NCI-H1417 (cell line): ENCODE measurements at places on chromosomes 6 and 20.

DNA sequence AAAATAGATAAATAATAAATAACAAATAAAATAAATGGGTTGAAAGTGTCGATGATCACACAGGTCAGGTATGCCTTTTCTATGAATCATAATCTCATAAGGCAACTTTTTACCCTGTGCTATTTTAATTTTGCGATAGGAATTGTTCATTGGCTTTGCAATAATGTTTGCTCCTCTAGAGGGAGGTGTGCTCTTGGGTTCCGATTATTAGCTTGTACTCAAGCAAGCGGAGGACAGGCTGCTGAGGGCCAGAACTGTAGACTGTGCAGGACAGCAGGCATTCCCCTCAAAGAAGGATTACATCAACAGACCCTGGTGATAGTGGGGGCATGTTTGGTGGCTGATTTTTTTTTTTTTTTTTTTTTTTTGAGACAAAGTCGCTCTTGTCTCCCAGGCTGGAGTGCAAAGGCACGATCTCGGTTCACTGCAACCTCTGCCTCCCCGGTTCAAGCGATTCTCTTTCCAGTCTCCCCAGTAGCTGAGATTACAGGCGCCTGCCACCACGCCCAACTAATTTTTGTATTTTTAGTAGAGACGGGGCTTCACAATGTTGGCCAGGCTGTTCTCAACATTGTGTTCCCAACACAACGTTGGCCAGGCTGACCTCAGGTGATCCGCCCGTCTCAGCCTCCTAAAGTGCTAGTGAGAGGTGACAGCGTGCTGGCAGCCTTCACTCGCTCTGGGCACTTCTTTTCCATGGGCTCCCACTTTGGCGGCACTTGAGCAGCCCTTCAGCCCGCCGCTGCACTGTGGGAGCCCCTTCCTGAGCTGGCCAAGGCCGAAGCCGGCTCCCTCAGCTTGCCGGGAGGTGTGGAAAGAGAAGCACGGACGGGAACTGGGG, 35.6 kb downstream of the RIOK1 start:
- peak; percentile 53 for DNase-seq

DNA sequence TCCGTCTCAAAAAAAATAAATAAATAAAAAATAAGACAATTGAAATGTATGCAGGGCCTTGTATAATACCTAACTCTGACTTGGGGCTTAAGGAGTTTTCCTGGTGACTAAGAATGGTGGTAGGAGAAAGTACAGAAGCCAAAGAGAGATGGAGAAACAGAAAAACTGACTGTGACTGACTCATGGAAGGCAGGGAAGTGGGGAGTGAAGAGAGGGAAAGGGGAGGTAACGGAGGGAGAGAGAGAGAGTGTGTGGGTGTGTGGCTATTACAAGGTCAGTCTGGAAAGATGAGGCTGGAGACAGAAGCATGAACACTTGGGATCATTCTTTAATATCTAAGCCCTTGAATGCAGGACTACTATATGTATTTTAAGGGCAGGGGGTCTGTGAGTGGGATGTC, 38.5 kb downstream of the SNRNP48 start:
- DNase-seq: no peak

DNA sequence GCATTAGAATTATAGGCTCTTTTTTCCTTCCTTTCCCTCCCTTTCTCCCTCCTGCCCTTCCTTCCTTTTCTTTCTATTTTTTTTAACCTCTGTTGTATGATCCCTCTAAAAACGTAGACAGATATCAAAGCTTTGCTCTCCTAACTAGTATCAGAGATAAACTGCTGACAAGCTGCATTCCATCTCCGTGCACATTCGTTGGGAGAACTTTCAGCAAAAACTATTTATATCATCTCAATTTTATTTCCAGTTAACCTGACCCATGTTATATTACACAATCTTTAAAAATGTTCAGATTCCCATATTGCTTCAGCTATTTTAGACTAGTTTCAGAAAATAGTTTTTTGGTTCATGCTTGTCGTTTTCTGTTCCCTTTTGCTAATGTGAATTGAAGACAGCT, 47.3 kb downstream of the RNF217 start:
- DNase-seq: no peak

DNA sequence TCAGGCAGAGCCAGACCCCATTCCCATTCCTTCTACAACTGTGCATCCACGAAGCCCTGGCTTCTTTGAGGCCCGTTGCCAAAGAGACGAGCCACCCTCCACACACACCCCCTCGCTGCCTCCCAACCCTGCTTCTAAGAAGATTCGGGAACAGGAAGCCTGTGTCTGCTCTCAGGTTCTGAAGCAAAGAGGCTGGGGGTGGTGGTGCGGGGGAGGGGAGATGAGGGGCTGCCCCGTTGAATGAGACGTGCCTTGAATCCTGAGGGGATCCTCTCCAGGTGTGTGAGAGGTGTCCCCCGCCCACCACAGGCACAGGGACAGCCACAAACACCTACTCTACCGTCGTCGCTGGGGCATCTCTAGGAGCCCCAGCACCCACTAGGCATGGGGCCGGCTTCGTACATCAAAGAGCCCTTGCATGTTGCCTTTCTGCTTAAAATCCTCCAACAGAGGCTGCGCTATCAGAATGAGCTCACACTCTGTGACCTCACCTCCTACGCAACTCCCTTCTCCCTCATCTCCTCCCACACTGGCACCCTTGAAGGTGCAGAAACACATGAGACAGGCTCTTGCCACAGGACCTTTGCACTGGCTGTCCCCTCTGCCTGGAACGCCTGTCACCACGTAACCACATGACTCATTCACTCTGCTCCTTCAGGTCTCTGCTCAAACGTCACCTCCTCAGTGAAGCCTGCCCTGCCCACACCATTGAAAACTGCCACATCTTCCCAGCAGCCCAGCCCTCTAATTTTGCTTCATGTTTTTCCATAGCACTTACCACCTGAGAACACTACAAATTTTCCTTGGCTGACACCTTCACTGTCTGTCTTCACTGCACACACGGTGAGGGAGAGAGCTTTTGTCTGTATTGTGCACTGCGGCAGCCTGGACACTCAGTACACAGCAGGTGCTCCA, 58.5 kb downstream of the PREX1 start:
- peak; percentile 80 for DNase-seq

GRCh38 chr20:58971429-58971828, 9.6 kb upstream of the NELFCD start:
- no peak for DNase-seq

DNA sequence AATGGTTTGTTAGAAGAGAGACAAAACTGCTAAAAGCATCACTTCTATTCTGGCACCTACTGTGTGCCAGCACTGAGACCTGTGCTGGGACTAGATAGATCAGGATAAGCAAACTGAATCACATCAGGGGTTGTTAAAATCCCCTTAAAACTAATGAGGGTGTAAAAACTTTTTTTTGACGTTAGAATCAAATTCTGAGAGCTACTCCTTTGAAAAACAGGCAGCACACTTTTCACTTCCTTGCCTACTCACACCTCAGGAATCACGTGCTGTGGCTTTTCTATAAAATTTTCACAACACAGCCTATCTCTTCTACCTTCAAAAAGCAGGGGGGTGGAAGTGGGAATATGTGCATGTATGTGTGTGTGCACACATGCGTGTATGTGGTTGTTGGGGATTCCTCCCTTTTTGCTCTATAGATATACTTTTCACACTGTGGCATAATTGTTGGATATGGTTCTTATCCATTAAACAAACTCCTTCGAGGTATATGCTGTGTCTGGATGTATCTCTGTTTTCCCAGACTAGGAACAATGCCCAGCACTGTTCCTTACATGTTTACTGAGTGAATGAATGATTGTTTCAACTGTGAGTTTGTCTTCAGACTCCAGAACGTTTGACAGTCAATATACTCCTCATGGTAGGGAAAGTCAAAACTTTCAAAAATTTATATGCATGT, 105.4 kb downstream of the FYN start:
- no peak for DNase-seq

DNA sequence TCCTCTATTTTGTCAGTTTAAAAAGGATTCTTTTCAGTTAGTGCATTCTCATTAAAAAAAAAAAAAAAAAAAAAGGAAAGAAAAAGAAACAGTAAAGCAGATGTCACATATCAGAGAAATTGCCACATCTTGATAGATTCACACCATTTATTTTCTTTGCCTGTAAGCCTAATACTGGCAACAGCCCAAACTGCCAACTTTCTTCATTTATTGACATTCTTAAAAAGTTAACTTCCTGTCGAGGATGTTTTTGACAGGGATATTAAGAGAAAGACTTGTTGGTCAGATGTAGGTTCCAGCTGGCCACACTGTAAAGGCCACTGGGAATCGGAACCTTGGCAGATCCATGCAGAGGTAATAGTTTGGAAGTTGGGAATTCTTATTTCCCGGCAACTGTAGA, 332.6 kb downstream of the NRN1 start:
- DNase-seq: no peak

DNA sequence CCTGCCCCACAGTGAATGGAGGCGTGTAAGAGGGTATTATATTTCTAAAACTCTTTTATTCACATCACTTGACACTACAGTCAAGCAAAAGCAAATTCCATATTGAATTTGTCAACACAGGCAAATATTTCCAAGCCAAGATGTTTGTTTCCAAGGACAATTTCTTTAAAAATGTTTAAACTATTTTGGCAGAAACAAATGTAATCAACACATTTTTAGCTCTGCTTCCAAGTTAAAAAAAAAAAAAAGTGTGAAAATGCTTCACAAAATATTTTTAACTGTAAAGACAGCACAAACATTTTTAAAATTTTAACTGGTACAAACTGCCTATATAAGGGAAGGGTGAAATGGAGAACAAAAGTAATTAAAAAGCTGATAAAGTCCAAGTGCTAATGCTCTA, 44.9 kb upstream of the DST start:
- no peak for DNase-seq

DNA sequence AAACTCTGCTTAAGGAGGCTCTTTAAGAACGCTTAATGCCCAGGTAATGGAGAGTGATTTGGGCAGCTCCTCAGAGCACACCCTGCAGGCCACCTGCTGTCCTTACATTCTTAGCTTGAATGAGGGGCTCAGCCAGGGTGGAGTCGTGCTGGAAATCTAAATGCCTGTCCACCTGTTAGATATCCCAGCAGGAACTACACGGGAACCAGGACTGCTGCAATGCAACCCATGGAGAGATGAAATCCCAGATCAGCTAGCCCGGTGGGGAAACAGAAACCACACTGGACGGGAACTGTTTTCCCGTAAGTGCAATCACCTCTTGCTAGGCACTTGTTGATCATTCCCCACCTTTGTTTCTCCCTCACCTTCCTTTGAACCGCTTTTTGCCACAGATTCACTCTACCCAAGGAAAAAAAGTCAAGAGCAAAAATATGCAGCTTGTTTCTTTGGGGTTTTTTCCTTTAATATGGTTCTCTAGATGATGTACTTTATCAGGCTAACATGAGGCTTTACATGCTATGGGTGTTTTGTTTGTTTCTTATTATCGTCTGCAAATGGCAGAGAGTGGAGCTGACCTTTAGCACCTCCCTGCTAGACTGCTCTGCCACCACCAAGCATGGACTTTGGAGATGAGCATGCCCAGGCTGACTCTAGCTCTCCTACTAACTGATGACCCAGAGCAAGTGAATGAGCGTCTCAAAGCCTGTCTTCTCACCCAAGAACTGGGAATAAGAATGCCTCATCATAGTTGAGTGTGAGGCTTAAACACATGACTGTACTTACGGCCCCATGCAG, 125.9 kb upstream of the TNFAIP3 start:
- DNase-seq: no peak

DNA sequence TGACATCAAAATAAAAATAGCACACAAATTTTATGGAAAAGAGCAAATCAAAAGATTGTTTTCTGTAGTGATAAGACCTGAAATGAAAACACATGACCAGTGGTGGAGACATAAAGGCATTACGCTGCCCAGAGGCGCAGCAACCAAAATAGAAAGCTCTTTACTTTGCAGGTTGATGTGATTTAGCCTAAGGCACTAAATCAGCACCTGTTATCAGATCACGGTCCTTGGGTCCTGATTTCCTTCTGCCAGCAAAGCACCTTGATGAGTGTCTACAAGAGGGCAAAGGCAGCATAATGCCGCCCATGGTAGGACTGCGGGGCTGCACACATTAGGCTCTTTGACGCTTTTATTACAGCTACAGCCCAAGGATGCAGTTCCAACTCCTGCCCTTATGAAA, 19.3 kb upstream of the RAMACL start:
- no peak for DNase-seq
